Liver (tissue), 10 donors: ENCODE measurements at places on chromosomes 7 and 10.

DNA sequence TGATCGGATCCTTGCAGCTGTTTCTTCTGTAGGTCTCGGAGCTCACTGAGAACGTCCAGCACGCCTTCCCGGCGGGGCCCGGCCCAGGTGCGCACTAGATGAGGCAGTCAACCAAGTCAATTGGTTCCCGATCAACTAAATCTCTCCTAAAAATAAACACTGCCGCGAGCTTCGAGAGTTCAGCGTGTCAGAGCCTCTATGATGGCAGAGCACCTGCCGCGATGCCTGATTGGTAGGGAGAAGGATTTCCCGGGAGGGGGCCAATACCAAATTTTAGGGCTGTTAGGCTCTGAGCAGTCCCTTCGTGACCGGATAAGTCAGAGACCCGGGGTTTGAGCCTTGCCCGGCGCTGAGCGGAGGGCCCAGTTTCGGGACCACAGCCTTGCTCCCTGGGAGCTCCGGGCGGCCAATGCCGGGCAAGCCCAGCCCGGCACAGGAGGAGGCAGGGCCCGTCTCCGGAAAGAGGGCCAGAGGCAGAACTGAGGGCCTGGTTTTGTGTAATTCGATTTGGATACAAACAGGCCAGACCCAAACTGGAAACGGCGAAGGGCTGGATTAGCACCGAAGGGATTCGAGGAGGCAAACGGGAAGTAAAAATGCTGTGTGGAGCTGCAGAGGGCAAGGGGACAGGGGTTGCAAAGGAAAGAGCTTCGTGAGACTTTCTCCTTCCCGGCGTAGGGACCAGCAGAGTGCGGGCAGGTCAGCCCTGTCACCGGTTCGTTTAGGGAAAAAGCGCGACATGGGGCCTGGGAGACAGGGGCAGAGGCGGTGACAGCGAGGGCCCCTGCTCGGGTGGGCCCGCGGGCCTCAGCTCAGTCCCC is 569 bp downstream of the SLC26A5 start:
- H3K27me3 ChIP-seq = no peaks in the 10 kb centered on the region
- no peak for DNase-seq
- H3K4me1 ChIP-seq = peaks cover 7% of the 10 kb centered on the region
- no peaks in the 10 kb centered on the region for H3K36me3 ChIP-seq
- no peak overlapping the region for H3K4me3 ChIP-seq

DNA sequence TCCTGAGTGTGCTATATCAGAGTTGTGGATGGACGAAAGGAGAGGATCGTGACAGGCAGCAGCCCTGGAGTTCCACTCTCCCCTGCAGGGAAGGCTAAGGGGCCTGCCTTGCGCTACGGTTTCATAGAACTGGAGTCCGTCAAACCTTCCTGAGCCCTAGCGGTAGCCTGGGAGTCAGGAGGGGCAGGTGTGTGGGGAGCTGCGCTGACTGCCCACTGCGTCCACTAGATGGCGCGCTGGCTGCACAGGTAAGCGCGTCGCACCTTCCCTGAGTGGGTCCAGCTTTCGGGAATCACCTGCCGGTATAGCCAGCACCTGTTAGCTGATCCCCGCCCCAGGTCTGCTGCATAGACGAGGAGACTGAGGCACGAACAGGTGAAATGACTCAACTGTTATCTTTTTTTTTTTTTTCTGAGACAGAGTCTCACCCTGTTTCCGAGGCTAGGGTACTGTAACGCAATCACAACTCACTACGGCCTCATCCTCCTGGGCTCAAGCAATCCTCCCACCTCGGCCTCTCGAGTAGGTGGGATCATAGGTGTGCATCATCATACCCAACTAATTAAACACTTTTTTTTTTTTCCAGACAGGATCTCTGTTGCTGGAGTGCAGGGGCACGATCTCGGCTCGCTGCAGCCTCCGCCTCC is 20.2 kb upstream of the BAIAP2L1 start:
- DNase-seq = peak; percentile 73
- no peak overlapping the region for H3K4me3 ChIP-seq
- peak overlapping the region; percentile 42 for H3K27ac ChIP-seq
- H3K27me3 ChIP-seq = no peaks in the 10 kb centered on the region

GRCh38 chr10:12945690-12946359 is 55.7 kb downstream of the CCDC3 start:
- H3K4me1 ChIP-seq = no peaks in the 10 kb centered on the region
- no peak overlapping the region for H3K27ac ChIP-seq
- no peaks in the 10 kb centered on the region for H3K27me3 ChIP-seq
- DNase-seq = peak; percentile 29
- no peaks in the 10 kb centered on the region for H3K36me3 ChIP-seq
- H3K4me3 ChIP-seq = no peak overlapping the region

DNA sequence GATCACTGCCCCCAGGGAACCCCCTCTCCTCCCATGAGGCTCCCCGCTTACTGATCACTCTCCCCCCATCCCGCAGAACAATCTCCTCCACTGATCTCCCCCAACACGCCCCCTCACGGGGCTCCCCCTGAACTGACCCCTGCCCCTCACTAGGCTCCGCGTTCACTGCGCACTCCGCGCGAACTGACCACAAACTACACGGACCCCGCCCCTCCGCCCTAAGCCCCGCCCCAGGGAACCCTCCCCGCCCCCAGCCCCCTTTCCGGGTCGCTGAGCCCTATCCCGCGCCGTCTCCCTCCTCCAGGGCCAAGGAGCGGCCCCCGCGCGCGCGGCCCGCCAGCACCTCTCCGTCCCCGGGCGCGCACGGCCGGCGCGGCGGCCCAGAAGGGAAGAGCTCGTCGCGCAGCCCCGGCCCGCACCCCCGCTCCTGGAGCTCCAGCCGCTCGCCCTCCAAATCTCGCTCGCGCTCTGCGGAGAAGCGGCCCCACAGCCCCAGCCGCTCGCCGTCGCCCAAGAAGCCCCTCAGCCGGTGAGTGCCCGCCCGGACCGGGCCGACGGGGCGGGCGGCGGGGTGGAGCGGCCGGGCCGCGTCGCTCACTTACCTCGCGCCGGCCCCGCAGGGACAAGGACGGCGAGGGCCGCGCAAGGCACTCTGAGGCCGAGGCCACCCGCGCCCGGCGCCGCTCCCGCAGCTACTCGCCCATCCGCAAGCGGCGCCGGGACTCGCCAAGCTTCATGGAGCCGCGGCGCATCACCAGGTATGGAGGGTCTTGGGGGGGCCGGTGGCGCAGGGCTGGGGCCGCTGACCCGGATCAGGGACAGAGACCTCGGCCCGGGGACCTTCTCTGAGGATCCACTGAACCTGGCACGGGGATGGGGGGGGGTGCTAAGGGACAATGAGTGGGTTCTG is 19.9 kb upstream of the HSPB1 start:
- H3K27me3 ChIP-seq = peaks cover 6% of the 10 kb centered on the region
- H3K27ac ChIP-seq = no peak overlapping the region
- DNase-seq = no peak
- H3K36me3 ChIP-seq = no peaks in the 10 kb centered on the region

DNA sequence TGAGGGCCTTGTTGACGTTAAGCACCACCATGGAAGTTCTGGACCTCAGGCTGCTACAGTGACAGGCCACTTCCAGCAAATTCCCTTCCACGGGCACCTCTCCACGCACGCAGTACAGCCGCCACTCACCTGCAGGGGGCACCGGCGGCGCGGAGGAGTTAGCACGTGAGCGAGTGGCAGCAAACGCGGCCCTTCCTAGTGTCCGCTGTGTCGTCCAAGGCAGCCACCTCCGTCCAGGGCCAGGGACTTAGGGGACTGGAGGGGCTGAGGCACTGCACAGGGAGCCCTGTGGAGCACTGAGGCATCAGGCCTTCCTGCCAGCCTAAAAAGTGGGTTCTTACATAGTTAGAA is 164.4 kb downstream of the SVIL start:
- H3K4me1 ChIP-seq = peaks cover 4% of the 10 kb centered on the region
- peaks cover 33% of the 10 kb centered on the region for H3K36me3 ChIP-seq
- no peak overlapping the region for H3K27ac ChIP-seq
- H3K27me3 ChIP-seq = no peaks in the 10 kb centered on the region
- DNase-seq = no peak
- H3K4me3 ChIP-seq = no peak overlapping the region

DNA sequence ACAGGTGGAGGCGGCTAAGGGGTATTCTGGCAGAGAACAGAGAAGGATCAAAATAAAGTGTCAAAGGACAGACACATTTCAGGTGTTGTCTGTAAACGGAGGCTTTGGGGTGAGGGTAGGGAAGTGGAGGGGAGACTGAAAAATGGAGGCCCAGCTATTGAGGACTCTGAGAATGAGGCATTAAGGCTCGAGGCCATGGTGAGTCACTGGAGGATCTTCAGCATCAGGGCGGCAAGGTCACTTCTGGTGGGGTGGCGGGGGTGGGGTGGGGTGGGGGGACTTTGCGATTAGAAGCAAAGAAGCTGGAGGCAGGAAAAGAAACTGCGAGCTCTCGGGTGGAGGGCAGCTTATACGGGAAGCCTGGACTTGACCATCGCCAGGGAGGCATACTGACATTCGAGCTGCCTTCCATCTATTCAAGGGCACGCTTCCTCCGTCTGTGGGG is 58.4 kb upstream of the PCGF5 start:
- no peaks in the 10 kb centered on the region for H3K36me3 ChIP-seq
- H3K4me1 ChIP-seq = peaks cover 6% of the 10 kb centered on the region
- no peaks in the 10 kb centered on the region for H3K27me3 ChIP-seq
- no peak for DNase-seq

DNA sequence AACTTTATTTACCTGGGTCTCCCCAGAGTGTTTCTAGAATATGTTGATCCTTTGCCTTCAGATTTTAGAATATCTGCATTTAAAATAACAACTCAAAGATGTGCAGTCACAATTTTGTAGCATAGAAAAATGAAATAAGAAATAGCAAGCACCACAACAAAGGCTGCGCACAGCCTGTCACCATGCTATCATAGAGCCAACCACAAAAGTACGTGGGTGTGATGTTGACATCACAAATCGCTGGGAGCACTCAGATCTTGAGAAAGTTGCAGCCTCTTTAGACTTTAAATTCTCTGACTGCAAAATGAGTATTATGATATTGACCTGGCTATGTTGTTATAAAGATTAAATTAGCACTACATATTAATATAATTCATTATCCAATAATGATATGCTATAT is 177.9 kb downstream of the TNS3 start:
- H3K36me3 ChIP-seq = peaks cover 41% of the 10 kb centered on the region
- H3K27ac ChIP-seq = no peak overlapping the region
- no peak for DNase-seq
- no peaks in the 10 kb centered on the region for H3K27me3 ChIP-seq
- no peak overlapping the region for H3K4me3 ChIP-seq
